ENCODE measurements at places on chromosomes 5 and 9.

GRCh38 chr5:159120446-159120845 is 20.7 kb upstream of the EBF1 start:
- no peak for DNase-seq

- no peak for DNase-seq
These were observed 76.1 kb upstream of the SH3PXD2B start for GRCh38 chr5:172530406-172530805.

- DNase-seq: peak; percentile 85
These were observed 832 bp downstream of the LMBRD2 start for GRCh38 chr5:36150676-36151433.

DNA sequence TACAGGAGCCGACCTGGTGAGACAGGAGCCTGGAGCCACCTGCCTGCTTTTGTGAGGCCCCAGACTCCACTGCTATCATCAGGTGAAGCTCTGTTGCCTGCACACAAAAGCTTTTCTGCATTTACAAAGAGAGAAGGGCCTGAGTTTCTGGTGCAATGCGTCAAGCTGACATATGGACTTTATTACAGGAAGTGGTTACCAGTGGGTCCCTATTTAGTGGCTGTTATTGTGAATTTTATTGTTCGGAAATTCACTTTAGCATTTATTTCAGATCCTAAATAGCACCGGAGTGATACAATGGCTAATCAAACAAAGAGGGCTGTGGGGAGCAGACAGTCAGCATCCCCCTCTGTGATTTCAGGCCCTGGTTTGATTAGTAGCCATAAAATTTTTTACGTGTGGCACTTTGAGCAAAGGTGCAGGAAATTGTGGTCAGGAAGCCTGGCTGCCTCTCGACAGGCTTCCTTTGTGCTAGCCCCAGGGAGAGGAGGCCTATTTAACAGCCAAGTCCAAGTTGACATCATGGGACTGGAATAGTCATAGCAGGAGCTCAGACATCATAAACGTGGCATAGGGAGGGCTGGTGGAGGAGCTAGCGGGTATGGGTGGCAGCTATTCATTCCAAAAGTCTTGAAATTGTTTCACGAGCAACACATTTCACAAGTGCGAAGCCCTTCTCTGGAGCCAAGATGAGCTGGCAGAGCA is 8.4 kb downstream of the TGFBI start:
- DNase-seq: peak; percentile 93

DNA sequence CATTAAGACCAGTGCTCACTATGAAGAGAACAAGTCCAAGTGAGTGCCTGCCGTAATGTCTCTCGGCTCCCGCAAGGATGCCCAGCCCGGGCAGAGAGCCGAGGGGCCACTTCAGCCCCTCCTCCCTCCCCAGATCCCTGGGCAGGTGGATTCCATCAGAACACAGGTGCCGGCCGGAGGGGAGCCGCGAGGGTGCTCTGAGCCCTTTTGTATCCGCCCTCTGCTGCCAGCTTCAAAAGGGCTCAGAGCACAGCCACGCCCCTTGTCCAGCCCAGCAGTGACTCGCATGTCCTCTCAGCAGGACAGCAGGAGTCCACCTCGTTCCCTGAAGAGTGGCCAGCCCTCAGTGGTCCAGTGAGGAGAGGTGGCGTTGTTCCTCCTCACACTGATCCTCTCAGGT is 43.9 kb downstream of the CYFIP2 start:
- no peak for DNase-seq

DNA sequence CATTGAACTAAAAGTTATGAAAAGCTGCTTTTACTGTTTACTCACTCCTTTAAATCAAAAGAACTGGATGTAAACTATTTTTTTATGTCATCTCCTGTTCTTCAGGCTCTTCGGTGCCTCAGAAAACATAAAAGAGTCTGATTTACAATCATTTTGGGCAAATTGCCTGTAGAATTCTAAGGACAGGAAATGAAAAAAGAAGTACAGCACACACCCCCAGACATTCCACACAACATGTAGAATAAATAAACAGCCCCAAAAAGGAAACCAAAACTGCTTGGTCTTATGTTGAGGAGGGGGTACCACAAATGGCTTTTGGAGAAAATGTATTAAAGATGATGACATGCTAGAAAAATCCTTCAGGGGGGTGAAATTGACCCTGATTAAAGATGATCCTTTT is 57.2 kb downstream of the ITGA1 start:
- no peak for DNase-seq

DNA sequence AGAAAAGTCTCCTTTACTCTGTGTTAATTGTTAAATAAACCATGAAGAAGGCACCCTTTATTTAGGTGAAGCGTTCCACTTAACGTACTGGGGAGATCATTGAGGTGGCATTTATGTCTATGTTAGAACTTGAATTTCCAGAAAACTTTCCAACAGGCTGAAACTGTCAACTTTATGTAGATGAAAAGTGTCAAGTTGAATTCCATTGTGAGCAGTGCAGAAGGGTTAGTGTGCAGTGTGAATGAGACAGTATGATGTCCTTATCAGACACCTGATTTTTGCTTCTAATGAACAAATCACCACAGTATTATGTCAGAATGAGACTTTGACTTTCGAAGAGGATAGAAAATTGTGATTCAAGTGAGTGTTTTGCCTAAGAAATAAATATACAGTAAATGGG is 761.6 kb upstream of the SEMA6A start:
- DNase-seq: no peak

DNA sequence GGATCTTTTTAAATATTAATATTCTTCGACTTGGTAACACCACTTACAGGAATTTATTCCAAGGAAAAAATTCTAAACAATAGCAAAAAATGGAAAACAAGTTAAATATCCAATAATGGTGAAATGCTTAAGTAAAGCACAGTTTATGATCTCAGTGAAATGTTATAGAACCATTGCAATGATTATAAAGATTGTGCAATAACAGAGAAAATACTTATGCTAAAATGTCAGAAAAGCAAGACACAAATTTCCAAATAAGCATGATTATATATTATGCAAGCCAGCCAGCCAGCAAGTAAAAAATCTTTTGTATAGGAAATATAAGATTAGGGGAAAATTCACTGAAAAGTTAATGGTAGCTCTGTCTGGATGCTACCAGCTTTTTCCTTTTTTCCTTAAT is 102.7 kb upstream of the EFNA5 start:
- no peak for DNase-seq

- no peak for DNase-seq
These were observed 210.5 kb downstream of the GRIA1 start for GRCh38 chr5:153700940-153701339.

DNA sequence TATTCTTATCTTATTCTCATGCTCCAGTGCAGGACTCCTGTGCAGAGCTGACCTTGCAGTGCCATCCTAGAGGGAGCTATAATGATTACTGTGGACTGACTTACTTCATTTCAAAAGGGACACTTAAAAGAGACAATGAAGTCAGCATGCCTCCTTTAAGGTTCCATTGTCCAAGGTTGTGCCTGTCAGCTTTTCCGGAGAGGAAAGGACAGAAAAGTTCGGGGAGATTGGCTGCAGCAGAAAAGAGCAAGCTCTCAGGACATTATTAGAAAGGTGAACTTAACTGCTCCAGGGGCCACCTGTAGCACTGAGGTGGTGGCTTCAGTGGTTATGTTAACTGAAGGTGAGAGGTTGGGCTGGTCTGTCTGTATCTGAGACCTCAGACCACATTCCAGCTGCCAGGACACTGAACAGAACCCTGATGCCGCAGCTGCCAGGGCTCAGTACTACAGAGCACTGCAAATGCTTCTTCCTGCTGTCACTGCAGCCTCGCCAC is 112.9 kb downstream of the ST8SIA4 start:
- no peak for DNase-seq

DNA sequence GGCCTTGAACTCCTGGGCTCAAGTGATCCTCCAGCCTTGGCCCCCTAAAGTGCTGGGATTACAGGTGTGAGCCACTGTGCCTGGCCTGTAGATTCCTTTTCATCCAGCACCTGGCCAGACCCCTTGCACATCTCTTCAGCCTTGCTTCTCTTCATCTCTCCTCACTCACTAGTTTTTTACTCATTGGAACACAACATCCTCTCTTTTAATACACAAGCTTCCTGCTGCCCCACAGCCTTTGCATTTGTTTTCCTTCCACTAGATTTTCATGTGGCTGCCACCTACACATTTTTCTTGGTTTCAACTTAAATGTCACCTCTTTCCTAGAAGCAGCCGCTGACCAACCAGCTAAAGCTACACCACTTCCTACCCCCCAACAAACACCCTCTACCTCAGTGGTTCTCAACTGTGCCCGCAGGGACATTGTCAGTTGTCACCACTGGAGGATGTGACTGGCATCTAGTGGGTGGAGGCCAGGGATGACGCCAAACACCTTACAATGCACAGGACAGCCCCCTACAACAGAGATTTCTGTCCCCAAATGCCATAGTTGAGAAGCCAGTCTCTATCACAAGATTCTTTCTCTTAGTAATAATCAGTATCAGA is 33.7 kb downstream of the HAVCR1 start:
- no peak for DNase-seq

DNA sequence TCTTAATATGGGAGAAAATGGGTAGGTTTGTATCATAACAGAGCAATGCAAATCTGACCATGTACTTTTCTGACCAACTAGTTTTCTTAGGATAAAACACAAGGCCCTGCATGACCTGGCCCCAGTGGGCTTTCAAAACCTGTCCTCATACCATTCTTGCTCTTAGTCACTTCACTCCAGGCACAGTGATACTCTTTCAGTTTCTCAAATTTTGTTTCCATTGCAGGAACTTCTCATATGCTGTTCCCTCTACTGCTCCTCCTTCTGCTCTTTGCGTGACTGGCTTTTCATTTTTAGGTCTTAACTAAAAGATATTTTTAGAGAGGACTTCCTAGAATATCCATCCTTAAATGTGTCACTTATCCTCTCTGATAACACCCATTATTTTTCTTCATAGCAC is 112.4 kb downstream of the INIP start:
- no peak for DNase-seq

DNA sequence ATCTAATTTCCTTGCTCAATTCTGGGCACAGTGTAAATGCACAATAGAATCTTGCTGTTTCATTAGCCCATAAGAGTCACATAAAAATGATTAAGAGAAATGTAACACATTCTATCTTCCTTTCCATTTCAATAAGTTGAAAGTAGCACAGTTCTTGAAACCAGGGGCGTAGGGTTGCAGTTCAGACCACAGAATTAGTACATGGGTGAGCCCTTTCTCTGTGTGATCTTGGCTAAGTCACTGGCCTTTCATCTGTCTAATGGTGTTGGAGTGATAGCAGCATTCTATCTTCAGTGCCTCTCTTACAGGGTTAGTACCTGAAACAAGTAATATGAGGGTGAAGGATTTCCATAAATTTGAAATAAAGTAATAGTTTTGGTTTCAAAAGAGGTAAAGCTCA is 445.3 kb upstream of the ZNF462 start:
- no peak for DNase-seq

DNA sequence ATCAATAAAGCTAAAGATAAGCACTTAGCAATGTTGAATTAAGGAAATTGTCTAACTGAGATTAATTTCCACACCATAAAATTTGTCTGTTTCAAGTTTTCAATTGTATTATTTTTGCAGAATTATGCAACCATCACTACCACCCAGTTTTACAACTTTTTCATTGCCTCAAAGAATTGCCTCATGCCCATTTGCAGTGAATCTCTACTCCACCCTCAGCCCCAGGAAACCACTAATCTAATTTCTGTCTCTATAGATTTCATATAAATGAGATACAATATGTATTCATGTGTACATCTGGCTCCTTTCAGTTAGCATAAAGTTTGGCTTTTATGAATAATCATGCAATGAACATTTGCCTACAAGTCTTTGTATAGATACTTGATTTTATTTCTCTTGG is 72.9 kb downstream of the PTCD2 start:
- DNase-seq: no peak

- no peak for DNase-seq
These were observed 7.9 kb downstream of the C9orf50 start for GRCh38 chr9:129612815-129613519.

DNA sequence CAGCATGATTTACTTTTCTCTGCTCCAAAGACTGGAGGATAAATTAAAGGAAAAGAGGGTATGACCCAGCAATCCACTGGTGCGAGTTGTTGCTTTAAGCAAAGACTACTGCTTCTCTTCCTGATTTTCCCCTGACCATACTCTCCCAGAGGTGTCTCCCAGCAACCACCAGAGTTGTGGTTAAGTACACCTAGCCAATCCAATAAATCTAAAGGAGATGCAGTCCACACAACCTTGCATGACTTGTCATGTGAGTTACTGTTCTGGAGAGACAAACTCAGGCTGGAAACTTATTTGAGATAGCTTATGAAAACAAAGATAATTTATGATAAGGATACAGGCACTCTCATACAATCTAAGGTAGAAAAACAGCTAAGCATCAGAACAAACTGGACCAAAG is 11.9 kb downstream of the TMC1 start:
- DNase-seq: no peak

GRCh38 chr5:139296862-139297326 is 3.4 kb downstream of the MATR3 start:
- no peak for DNase-seq

DNA sequence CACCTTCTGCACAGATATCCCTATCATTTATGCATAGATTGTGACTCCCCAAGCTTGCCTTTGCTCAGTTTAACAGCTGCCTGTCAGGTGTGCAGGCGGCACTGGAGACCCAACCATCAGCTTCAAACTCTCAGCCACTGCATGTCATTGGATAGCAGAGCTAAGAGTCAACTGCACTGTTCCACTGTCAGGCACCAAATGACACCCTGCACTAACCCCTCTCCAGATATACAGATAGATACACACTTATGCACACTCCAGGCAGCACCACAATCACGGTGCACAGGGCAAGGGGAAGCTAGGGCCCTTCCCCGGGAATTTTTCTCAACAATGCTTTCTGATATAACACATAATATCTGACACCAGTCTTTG is 142.3 kb downstream of the BNC2 start:
- DNase-seq: no peak

GRCh38 chr9:27945386-27945785 is 372.1 kb upstream of the C9orf72 start:
- DNase-seq: no peak

GRCh38 chr5:39328731-39329130 is 35.6 kb downstream of the C9 start:
- DNase-seq: no peak

- DNase-seq: peak; percentile 27
These were observed 95.4 kb upstream of the PRDM9 start for GRCh38 chr5:23411994-23412393.

DNA sequence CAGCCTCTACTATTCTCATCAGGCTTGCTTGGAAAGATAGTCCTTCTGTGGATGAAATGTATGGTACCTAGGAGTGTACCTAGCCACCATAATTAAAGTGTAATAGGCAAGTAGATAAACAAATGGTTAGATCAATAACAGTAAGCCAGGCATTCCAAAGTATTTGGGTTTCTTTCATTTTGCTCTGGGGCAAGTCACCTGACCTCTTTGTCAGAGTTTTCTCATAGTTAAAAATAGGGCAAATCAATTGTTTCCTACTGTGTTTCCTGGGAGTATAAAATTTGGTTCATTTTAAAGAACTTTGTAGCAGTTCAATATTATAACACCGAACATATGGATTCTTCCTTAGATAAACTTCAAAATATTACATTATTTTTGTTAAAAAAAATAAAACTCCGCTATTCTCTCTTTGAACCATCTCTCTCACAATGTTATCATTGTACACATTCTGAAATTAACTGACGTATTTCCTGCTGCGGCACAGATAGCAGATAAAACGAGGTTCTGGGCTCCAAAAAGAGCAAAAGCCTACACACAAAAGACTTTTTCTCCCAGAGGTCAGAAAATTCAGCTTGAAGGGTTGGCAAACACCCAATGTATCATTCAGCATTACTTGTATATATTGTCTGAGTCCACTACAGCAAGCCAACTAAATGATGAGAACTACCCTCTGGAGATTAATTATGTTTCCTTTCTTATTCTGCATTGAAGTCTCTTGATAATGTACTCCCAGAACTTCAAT is 267.9 kb downstream of the COX7C start:
- no peak for DNase-seq

- no peak for DNase-seq
These were observed 162.1 kb upstream of the TSLP start for GRCh38 chr5:110909415-110909814.
